ENCODE measurements at places on chromosomes 7 and 10.

DNA sequence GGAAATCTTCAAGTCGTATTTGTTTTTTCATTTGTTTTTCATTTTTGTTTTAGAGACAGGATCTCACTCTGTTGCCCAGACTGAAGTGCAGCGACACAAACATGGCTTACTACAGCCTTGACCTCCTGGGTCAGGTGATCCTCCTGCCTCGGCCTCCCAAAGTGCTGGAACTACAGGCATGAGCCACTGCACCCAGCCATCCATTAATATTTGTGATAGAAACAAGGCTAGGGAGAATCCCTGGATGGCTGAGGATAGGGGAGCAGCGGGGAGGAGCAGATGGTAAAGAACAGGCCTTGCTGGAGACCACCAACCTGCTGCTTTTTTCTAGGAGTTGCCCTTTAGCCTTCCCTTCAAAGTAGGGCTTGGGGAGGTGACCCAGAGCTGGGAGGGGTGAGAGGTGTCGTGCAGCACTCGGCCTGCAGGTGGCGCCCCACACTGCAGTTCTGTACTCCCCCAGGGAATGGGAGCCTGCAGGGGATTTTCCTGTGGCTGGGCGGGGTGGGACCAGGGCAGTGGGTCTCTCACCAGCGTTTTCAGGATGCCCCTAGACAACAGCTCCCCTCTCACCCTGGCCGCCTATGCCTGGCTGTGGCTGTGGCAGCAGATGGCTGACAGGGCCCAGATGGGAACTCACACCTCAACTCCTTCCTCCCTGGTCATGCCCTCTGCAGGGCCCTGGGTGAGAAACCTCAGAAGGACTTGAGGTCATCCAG lies 12.6 kb upstream of the CDH23 start:
- no peak for DNase-seq

GRCh38 chr10:16562891-16563290 lies 41.2 kb upstream of the C1QL3 start:
- no peak for DNase-seq

DNA sequence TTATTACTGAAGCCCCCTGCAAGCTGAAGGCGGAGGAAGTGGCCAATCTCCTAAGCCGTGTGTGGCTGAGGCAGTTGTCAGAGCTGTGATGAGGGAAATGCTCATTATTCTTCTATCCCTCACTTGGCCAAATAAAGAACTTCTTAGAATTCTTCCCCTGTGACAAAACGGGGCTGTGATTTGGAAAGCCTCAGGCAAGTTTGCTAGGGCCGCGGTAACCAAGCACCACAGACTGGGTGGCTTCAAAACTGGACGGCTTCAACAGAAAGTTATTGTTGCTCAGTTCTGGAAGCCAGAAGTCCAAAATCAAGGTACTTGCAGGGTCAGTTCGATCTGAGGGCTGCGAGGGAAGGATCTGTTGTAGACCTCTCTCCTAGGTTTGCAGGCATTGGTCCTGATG lies 72.3 kb upstream of the STEAP1B start:
- no peak for DNase-seq

DNA sequence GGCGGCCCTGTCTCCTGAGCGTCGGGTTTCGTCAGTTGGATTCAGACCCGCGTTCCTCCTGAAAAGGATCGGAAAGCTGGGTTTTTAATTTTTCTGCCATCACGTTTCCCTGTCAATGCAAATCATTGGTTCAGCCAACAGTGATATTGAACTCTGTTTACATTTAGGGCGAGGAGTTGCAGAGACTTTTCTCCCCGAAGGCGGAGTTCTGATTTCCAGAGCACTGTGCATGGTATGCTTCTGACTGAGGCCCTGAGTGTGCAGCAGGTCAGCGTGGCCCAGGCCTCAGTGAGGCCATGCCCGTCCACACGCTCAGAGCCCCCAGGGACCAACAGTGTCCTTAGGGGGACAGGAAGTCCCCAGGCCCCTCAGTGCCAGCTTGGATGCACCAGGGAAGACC lies 27.1 kb downstream of the NKX6-2 start:
- DNase-seq = no peak

DNA sequence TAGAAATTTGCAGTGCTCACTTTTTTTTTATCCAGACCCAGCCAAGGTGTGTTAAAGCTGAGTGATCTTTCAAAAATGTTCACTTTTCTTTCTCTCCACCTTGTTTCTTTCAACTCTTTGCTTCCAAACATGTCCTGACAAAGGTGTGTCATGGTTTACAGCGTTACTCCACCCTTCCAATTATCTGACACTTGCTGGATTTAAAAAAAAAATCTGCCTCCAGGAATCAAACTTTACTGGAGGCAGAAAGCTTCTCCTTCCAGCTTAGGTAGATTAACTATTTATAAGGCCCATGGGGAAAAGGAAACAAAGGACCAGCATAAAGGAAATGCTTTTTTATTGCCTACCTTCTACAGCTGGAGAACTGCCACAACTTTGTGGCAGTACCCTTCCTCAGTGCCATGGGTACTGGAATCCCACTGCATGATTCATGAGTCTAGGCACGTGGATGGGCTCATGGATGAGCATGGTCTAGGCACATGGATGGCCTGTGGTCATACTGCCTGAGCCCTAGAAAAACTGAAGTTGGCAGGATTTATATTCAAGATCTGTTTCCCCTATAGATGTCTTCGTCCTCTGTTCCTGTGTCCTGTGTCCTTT lies at the start of gene COL17A1:
Gene COL17A1 (minus strand): TSS at position 80 of the 600 bp plus-strand sequence. CDS start 5,207 bp downstream, outside the sequence.
- DNase-seq = no peak

GRCh38 chr7:75042286-75042685 lies 31.3 kb downstream of the RCC1L start:
- DNase-seq = no peak

DNA sequence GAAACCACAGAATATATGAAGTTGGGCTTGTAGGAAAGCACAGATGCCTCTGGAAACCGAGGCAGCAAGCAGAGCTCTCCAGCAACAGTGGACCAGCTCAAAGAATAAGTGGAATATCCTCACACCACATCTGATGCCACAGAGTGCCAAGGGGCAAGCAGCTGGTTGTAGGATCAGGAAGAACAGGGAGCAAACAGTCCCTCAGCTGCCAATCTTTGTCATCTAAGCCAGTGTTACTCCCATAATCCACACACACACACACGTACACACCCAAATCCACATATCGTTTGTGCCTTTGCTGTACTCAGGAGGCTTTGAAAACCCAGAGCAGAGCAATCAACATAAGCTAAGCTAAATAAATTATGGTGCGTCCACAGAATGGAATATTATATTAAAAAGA lies 20.7 kb upstream of the SEC24C start:
- no peak for DNase-seq
